Astrocyte (in vitro differentiated cells and primary cell): ENCODE measurements at places on chromosomes 5 and 9. TPM values are rescaled to one million over a fixed set of nuclear protein-coding genes. Genes with fewer than 3 reads are reported as not detected.
A peak's percentile ranks its signal among the peaks of the same experiment; 100 is the strongest.

CYFIP2 gene
- 82.7 and 96.8 TPM in 2 replicates for total RNA-seq

GRCh38 chr9:105291422-105291859 lies 47.0 kb downstream of the SLC44A1 start:
- no peak for DNase-seq

DNA sequence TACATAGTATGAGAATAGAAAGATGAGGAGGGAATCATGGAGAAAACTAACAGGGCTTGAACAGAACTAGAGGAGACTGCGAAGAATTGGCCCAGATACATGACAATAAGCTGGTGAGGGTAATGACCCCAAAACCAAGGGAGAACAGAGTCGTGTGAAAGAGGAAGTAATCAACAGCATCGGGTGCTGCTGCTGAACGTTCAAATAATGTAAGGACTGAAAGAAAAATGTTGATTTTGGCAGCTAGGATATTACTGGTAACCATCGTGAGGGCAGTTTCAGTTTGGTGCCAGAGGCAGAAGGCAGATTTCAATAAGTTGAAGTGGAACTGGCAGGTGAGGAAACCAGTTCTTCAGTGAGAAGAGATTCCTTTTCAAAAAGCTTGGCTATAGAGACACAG lies 66.8 kb upstream of the SMC2 start:
- no peak for DNase-seq

PCDHB16 gene
- 3.2 and 4.4 TPM in 2 replicates for total RNA-seq

DNA sequence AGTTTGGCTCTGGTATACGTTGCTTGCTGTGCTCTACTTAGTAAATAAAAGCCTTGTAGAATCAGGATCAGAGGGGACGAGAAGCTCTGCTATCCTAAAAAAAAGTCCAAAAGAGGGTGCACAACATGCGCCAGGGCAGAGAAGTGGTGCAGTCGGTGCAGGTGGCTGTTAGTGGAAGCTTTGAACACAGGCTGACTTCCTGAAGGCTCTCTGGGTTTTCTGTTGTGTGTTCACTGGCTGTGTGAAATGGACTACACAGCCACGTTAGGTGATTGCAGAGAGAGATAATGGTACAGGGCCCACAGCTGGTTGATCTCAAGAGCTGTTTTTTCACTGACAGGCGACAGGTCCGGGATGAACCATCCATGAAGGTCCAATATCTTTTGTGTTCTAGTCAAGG lies 167.4 kb downstream of the TMEM167A start:
- DNase-seq, result no peak

DNA sequence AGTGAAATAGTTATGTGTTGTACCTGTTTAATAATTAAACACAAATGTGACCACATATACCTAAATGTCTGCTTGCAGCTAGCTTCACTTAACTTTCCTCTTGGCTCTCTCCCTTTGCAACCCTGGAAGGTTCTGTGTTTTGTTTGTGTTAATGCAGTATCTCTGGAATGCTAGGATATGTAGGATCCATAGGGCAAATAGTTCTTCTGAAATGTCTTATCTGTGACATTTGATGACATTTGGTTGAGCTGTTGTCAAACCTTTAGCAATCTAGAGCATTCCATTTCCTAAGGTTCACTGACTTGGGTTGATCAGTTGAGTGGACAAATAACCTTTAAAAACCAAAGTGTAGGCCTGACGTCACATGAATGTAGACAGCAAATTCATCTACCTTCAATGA lies 21.8 kb downstream of the CTNNA1 start:
- no peak for DNase-seq

CTSL gene
- 94.9 and 99.1 TPM in 2 replicates for total RNA-seq

GRCh38 chr9:97809666-97810344 lies 43.2 kb upstream of the FOXE1 start:
- no peak for DNase-seq

DNA sequence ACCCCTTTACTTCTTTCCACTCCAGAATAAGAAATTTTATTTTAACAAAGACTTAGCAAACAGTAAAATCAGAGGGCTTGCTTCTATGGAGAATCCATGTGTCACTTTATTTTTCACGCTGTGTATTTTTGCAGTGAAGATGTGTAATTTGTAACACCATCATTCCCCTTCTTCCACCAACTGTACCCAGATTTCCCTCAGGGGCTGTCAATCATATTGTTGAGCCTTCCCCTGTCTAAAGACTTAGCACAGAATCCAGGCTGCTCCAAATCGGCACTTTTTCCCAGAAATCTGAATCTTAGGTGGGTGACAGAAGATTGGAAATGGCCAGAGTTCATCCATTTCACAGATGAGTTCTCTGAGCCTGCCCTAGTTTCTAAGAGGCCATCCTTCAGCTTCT lies 115.9 kb downstream of the GNAQ start:
- no peak for DNase-seq

NTNG2 gene
- total RNA-seq, result 2.4 and 2.5 TPM in 2 replicates

DNA sequence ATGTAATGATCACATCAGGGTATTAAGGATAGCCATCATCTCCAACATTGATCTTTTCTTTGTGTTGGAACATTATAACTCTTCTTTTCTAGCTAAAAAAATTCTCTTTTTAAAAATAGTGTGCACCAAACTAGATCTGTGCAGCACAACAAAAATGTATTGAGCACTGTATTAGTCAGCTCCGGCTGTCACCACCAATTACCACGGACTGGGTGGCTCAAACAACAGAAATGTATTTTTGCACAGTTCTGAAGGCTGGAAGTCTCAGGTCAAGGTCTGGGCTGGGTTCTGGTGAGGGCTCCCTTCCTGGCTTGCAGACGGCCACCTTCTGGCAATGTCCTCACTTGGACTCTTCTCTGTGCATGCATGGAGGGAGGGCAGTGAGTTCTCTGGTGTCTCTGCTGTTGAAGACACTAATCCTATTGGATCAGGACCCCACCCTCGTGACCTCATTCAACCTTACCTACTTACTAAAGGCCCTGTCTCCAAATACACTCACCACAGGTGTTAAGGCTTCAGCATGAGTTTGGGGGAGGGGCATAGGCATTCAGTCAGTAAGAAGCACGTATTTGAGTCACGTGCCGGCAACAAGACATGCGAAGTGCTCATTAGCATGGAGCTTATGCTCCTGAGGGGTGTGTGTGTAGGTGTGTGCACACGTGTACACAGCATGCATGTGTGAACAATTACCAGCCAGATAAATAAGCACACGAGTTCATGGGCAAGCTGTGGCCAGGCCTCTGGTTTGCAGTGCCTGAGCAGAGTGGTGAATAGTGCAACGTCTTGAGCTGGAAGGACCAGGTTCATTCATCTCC lies 89.4 kb upstream of the SH3PXD2B start:
- DNase-seq, result no peak

DNA sequence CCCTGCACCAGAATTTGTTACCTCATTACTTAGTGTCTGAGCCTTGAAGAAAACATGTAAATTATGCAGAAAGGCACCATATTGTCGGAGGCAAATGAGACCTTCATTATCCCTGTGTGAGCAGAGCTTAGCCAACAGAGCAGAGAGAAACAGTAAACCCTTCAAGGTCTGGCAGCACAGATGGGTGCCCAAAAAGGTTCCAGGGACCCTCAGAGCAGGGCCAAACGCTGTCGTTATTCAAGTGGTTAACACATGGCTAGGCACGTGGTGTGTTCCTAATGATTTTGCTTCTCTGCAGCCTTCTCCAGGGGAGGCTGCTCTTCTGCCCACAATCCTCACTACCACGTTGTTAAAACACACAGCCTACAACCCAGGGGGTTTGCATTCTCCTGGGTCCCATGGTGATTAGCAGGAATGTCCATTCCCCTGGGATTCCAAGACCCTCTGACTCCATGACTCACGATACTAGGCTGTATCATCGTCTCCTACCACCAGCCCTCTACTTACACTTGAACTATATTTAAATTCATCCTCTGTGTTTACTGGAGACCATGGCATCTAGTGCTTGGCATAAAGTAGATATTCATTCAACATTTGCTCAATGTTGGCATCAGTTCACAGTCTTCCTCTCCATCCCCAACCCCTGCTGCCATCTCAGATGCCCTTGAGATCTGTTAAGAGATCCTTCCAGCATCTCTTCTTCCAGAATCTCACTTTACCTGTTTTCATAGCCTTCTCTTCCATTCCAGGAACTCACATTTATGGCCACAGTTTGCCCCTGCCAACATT lies 174.5 kb upstream of the RAD23B start:
- DNase-seq, result no peak

ENTPD8 gene
- 0.11 TPM in 1 of 2 replicates, not detected in the other for total RNA-seq

GRCh38 chr9:121233906-121234831 lies 32.5 kb upstream of the RAB14 start:
- peak; percentile 34 for DNase-seq

- DNase-seq, result no peak
Measured at GRCh38 chr5:102545175-102545574, 46.4 kb upstream of the SLCO6A1 start.

GRCh38 chr5:176955895-176956294 lies 50.7 kb downstream of the UIMC1 start:
- peak; percentile 64 for DNase-seq

DNA sequence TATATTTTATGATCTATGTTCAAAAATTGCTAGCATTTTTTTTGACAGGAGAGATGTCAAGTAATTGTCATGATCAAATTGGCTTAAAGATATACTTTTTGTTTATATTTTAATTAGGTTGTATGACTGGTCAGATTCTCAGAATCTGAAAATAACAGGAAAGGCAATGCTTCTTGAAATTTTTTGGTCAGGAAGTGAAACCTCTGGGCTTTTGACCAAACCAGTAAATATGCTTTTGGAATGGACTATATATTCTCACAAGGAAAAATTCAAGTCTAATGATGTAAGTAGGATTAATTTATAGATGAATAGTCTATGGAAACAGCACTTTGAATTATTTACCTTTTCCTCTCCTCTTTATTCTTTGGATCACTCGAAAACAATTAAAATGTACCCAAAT lies 52.3 kb downstream of the SLF1 start:
- peak; percentile 28 for DNase-seq

DNA sequence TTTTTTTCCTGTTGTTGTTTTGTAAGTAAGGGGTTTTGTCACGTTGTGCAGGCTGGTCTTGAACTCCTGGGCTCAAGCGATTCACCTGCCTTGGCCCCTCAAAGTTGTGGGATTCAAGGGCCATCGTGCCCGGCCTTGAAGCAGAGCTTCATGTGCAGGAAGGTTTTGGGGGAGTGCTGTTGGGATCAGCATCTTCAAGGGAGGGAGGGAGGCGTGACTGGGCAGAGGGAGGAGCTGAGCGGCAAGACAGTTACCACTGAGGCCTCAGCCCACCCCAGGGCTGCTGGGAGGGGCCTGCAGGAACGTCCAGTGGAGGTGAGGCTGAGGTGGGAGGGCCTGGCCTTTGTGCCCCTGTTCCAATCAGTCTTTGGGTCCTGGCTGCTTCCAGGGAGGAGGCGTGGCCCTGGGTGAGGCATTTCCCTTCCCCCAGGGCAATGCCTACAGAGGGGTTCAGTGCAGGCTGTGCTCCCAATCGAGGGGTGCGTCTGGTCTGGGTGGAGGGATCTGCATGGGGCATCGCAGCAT lies 21.4 kb downstream of the OR2V1 start:
- DNase-seq, result no peak

DNA sequence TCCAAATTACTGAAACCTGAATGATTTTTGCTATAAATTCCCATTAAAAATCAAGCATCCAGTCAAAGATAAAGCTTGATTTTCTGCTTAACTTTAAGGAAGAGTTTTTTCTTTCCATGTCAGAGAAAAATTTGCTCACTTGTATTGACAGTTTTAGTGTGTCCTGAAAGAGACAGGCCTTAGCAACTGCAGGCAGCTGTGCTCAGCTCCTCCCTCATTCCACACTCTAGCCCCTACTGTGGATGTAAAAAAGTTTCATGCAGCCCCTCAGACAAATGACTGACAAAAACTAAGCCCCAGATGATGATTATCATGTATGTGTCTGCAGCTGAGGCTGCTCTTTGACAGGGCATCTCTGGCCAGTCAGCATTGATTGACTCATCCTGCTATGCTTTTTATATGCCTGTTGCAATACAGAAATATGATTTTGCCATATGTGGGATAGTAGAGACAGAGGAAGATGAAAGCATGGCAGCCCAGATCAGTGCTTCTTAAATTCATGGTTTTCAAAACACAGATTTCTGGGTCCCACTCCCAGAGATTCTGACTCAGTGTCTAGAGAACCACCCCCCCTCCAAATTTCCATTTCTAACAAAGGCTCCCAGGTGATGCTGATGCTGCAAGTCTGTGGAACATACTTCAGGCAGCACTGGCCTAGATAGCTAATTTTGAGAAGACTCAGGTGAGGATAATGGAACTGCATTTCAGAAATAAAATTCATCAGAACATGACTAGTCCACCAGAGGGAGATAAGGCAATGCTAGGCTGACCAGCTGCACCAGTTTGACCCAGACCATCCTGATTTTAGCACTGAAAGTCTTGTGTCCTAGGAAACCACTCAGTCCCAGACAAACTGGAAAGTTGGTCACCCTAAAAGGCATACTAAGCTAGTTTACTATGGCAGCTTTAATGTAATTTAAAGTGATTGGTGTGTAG lies 298.7 kb upstream of the KCNN2 start:
- no peak for DNase-seq

GRCh38 chr5:45578270-45578669 lies 117.9 kb downstream of the HCN1 start:
- no peak for DNase-seq

PCDHAC1 gene
- 5.7 and 5.9 TPM in 2 replicates for total RNA-seq

TSLP gene
- 0.14 and 0.43 TPM in 2 replicates for total RNA-seq

DNA sequence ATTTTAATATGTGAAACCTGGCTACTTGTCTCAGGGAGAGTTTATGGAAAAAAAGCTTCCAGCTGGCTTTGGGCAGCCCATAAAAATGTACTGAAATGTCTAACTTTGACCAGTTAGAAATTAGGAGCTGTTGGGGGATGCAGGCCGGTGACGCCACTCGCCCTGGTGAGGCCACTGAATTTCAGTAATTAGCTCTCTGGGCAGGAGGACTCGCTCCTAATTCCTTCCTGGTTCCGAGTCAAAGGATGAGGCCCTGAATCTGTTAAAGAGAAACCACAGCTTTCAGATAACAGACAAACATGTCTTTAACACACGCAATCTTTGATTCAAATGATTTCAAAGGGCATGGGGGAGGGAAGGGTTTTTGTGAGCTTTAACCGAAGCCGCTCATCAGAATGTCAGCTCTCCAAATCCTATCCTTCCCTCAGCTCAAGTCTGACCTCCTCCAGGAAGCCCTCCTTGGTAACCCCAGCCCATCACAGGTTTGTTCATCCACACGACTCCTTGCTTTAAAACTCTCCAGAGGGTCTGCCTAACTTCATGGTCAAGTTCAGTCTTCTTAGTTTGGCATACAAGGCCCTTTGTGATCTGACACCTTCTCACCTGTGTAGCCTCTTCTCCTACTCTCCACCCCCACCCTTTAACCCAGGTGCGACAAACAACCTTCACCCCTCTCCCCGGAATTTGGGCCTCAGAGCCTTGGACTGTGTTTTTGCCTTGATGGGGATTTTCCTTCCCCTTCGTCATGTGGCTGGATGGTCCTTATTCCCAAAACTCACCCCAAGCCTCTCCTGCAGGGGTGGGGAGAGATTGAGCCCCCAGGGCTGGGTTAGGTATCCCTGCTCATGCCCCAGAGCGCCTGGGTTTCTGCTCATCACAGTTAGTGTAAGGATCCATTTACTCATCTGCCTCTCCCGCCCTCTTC lies 13.6 kb upstream of the PHF19 start:
- no peak for DNase-seq

GRCh38 chr5:17929171-17929570 lies 294.9 kb downstream of the TAF11L14 start:
- no peak for DNase-seq

- DNase-seq, result no peak
Measured at GRCh38 chr5:137761566-137761965, 7.4 kb upstream of the HNRNPA0 start.
